Mucosa of gallbladder (tissue), 1 donor: ENCODE measurements at places on chromosomes 6 and 20. TPM values are rescaled to one million over a fixed set of nuclear protein-coding genes. Genes with fewer than 3 reads are reported as not detected.

DNA sequence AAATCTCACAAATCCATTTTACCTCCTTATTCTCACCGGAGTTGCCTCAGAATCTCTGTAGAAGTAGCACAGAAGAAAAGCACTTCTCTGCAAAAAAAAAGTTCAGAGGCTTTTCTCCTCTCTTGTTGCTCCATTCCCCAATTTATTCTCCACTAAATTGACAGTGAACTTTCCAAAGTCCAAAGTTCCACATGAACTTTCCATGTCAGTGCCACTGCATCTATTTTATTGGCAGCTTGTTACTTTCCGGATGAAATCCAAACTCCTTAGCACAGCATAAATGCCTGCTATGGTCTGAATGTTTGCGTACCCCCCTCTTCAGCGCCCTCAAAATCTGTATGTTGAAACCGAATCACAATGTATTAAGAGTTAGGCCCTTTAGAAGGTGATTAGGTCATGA lies 77.0 kb upstream of the MAP7 start:
- DNase-seq: no peak

GRCh38 chr20:42164121-42164890 lies 546.1 kb upstream of the CHD6 start:
- DNase-seq: no peak

GRCh38 chr20:17439616-17440296 lies 91.4 kb downstream of the BFSP1 start:
- DNase-seq: no peak

DNA sequence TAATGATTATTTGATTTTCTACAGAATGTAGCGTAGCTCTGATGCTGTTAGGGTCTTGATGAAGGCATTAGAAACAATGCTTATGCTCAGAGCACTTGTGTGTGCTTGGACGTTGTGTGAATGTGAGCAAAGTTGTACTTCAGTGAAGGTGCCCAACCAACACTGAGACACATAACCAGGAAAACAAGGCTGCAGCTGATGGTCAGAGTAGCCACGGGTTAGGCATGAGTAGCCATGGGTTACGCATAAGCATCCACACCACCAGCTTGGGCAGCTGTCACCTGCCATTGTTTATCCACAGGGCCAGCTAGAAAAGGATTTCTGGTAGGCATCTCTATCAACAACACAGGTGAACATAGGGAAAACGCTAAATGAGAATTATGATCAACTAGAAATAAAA lies 326.6 kb downstream of the NRN1 start:
- no peak for DNase-seq

DNA sequence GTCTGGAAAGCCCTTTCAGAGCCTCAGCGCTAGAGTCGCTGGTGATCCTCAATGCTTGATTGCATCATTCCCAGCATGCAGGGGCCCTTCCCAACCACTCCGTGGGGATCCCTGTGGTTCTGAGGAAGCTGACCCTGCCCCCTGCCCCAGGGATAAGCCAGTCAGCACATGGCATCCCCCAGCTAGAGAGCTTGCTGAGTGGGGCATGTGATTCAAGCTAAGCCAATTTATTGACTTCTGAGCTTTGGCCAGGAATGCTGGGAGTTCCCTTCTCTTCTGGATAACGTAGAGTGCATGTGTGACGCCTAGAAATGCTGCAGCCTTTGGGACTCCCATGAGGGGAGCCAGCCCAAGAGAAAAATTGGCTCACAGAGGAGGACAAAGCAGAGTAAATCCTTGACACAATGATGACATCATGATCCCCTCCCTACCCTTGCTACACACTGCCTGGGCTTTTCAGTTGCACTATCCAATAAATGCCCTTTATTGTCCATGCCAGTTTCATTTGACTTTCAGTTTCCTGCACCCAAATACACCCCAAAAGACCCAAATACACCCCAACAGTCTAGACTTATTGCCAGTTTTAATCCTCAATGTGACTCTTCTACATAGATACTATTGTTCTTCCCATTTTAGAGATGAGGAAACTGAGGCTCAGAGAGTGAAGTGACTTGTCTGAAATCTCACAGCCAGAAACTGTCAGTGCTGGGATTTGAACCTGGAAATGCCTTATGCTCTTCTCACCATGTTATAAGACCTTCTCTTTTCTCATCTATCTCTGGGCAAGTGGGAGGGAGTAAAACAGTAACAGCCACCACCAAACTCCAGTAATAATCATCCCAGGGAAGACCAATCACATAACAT lies 34.3 kb downstream of the KCNB1 start:
- DNase-seq: peak; percentile 19

GRCh38 chr20:33679758-33680485 lies 5.7 kb upstream of the NECAB3 start:
- DNase-seq: no peak

OR2H1 gene
- total RNA-seq: not detected

DNA sequence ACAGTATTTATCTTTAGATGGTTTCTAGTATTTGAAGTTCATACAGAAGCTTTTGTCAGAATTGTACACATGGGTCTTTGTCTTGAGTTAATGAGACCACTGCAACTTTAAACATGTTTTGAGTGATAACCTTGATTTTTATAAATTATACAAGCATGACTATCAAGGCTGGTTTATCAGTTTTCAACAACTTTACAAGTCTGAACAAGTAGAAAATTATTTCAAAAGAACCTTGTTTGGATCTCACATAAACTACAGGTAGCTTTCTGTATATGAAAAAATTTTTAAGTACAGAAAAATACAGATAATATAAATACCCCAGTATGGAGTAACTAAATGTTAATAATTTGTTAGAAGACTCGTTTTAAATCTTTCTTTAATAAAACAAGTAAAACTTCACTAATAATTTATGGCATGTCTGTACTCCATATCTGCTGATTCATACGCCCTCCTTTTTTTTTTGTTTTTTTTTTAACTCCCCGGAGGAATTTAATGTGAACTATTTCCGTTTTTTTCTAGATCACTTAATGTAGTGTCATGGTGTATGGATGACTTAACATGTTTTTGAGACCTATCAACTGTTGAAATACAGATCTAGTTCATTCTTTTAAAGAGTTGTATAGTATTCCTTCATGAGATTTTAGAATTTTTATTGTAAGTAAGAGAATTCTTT lies 18.3 kb downstream of the VAPB start:
- no peak for DNase-seq

DNA sequence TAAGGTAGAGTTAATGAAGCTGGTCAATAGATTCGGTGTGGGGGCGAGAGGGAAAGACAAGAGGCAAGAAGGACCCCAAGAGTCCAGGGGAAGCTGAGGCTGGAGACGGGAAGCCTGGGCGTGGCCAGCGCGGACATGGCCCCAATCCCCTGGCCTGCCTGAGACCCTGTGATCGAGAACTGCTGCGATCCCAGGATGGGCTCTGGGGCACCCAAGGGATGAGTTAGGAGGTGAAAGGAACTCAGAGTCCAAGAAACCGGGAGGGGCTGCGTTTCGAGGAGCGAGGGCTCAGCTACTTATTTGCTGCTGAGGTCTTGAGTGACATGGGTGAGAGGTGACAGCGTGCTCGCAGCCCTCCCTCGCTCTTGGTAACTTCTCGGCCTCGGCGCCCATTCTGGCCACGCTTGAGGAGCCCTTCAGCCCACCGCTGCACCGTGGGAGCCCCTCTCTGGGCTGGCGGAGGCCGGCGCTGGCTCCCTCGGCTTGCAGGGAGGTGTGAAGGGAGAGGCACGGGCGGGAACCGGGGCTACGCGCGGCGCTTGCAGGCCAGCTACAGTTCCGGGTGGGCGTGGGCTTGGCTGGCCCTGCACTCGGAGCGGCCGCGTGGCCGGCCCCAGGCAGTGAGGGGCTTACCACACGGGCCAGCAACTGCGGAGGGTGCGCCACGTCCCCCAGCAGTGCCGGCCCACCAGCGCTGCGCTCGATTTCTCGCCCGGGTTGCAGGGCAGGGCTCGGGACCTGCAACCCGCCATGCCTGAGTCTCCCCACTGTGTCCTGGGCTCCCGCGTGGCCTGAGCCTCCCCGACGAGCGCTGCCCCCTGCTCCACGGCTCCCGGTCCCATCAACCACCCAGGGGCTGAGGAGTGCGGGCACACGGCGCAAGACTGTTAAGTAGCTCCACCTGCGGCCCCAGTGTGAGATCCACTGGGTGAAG lies 58.2 kb downstream of the IRF4 start:
- DNase-seq: no peak

GRCh38 chr6:32188381-32189068 lies 1.5 kb downstream of the PBX2 start:
- no peak for DNase-seq

- peak; percentile 52 for DNase-seq
Measured at GRCh38 chr20:45347936-45348778, at the start of gene SDC4. SDC4 (minus strand) TSS chr20:45348424; CDS start chr20:45348384, 40 bp downstream.

DNA sequence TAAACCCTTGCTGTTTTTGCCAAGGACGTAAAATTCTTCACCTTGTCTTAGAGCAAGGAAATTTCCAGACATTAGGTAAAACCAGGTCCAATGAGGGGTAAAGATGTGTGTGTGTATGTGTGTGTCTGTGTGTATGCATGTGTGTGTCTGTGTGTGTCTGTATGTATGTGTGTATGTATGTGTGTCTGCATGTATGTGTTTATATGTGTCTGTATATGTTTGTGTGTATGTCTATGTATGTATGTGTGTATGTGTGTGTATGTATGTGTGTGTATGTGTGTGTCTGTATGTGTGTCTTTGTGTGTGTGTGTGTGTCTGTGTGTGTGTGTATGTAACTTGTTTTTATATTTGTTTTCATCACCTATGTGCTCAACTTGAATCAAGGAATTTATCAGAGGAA lies 373.7 kb downstream of the TAF4 start:
- DNase-seq: no peak

GNMT gene
- total RNA-seq: 0.52 TPM
